ENCODE measurements at places on chromosomes 16 and 17.

DNA sequence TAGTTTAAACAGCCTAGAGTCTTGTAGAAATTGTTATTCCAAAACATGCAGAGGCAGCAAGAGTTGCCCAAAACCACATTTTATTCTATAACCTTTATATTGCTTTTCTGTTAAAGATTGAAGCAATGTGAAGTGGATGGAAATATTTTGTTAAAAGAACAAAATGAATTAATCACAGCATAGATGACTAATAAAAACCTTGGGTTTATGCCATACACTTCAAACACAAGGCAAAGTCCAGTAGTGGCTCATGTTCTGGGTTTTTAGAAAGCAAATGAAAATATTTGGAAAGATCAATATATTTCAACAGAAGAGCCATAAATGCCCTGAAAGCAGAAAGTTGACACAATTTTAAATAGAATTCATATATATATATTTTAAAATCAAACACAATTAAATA is 36.7 kb upstream of the ULK2 start:
- DNase-seq, result no peak

- no peak for DNase-seq
Observed at GRCh38 chr16:85361441-85362118, 249.3 kb upstream of the CIBAR2 start.

- no peak for DNase-seq
Observed at GRCh38 chr17:56641894-56642293, 48.4 kb downstream of the NOG start.

DNA sequence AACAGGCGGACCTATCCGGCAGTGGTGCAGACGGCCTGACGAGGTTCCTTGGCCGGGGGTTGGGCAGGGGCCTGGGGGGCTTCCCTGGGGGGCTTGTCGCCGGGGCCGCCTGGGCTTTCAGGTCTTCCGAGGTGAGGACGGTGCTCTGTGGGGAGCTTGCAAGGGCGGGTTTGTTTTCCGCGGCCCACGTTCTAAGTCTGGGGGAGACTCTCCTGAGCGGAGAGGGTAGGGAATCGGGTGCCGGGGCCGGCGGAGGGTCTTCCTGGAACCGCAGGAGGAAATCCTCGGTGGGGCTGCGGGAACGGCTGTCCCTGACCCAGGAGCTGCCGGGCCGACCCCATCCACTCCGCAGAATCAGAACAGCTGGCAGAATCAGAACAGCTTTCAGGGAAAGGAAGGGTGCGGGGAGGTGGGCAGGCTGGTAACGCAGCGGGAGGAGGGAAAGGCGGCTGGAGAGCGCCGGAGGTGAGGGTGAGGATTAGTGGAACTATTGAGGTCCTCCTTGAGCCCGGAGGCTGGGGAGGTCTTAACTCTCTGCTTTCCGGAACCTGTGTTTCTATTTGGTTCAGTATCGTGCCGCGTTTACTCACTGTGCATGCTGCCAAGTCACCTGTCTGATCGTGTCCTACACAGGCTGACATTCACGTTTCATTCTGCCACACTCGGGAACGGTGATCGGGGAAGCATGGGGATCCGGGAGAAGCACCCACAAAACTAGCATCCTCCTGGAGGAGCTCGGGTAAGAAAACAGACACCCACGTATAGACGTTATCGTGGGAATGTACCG is 28.9 kb downstream of the CPSF4L start:
- DNase-seq, result no peak

DNA sequence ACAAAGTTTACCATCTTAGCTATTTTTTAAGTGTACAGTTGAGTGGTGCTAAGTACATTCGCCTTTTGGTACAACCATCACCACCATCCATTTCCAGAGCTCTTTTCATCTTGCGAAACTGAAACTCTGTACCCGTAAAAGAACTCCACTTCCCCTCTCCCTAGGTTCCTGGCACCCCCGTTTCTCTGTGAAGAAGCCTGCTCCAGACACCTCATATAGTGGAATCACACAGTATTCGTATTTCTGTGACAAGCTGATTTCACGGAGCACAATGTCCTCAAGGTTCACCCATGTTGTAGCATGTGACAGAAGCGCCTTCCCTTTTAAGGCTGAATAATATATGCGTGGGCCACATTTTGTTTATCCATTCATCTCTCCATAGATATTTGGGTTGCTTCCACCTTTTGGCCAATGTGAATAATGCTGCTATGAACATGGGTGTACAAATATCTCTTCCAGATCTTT is 54.2 kb upstream of the MAP3K14 start:
- no peak for DNase-seq

GRCh38 chr16:88867581-88868246 is 1.3 kb upstream of the PABPN1L start:
- DNase-seq, result no peak

DNA sequence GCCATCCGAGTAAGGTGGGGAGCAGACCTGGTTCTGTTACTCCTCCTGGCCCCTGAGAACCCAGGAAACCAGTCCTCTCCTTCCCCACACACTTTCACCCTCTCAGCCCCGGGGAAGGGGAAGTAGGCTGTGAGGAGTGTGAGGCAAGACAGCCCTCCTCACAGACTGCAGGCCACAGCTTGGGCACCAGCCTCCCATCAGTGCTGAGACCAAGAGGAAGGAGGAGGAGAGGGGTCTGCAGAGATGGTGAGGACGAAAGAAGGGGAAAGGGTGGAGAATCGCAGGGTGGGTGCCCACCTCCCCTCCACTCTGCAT is 7.0 kb downstream of the G6PC3 start:
- DNase-seq, result no peak

GRCh38 chr16:22217890-22218730 is 12.0 kb downstream of the EEF2K start:
- DNase-seq, result no peak

DNA sequence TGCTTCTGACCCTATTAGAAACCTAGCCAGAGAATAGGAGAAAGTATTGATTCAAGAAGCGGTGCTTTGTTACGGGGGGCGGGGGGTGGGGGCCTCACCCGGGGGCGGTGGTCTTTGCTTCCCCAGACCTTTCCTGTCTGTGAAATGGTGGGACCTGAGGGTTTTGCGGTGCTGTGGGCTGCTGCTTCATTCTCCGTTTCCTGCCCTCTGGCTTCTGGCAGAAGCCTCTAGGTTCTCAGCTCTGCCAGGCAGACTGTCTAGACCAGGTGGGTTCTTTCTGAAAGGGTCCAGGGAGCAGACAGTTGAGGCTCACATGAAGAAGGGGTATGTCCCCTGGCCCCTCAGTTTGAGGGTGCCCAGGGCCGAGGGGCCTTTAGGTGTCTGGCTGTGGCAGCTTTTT is 14.0 kb downstream of the GSE1 start:
- DNase-seq, result no peak

GRCh38 chr17:81059026-81059425 is 24.1 kb downstream of the BAIAP2 start:
- DNase-seq, result no peak

All from stimulated activated CD8-positive, alpha-beta memory T cell treated with anti-CD3 and anti-CD28 coated beads, Interleukin-2, amount 100 ng/mL, for 1 hour (primary cell).